ENCODE measurements at places on chromosomes 4 and X.

DNA sequence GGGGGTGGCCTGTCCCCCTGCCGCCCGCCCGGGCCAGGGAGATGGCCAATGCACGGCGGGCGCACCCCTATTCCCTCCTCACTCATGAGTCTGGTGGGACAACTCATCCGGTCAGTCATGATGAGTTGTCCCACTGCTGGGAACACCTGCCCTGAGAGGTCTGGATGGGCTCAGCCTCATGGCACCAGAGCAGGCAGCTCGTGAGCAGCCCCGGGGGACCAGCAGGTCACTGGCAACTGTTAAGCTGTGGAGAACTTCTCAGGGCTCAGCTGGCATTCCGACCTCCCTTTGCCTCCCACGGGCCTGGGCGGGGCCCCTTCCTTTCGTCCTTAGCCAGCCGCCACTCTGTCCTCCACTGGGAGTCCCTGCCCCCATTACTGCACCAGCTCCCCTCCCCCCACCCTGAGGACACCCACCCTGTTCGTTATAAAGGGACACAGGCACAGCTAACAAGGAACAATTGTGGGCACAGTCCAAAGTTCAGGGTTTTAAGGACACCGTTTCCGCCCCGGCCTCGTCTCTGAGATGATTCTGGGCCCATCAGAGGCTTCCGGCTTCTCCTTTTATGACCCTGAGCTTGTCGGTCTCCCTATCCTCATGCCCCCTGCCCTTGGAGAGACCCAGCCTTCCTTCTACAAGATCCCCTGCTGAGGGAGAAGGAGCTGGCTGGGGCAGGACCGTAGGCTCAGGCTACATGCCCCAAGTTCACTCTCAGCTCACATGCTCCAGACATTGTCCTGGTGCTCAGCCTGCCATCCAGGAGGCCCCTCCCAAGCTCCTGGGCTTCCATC is 14.6 kb upstream of the KIAA0232 start:
- no peak for DNase-seq

DNA sequence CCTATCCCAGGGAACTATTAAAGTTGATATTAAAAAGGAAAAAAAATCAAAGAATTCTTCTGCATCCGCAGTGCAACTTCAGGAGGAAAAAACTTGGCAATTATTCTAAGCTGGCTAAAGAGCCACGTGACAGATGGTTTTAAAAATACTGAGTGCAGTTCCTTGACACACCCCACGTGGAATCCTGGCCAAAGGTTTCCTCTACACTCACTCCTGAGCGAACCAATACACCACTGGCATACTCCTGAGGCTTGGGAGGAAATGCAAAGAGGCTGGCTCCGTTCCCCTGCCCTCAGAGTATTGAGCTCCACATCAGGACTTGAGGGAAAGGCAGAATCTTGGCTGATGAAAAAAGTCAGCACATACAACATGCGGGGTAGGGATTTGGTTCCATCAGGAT is 133.8 kb upstream of the ATP6AP2 start:
- DNase-seq: no peak

GRCh38 chr4:108731006-108731405 is 31.8 kb downstream of the ETNPPL start:
- DNase-seq: no peak

GRCh38 chrX:119094819-119095218 is 22.0 kb downstream of the CT47C1 start:
- DNase-seq: no peak

- DNase-seq: no peak
These were observed 342.6 kb downstream of the DTHD1 start for GRCh38 chr4:36624030-36624429.

DNA sequence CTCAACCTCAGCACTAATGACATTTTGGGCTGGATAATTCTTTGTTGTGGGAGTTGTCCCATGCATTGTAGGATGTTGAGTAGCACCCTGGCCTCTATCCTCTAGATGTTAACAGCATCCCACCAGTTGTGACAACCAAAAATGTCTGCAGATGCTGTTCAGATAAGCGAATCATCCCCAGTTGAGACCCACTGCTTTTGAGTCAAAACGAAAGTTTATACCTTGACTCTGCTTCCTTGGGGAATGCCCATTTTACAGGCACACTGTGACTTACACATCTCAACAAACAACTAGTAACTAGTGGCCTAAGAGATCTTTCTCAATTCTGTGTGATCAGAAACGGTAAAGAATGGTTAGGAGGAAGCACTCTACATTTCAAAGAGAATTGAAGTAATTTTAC is 37.0 kb downstream of the SEPSECS start:
- DNase-seq: no peak

DNA sequence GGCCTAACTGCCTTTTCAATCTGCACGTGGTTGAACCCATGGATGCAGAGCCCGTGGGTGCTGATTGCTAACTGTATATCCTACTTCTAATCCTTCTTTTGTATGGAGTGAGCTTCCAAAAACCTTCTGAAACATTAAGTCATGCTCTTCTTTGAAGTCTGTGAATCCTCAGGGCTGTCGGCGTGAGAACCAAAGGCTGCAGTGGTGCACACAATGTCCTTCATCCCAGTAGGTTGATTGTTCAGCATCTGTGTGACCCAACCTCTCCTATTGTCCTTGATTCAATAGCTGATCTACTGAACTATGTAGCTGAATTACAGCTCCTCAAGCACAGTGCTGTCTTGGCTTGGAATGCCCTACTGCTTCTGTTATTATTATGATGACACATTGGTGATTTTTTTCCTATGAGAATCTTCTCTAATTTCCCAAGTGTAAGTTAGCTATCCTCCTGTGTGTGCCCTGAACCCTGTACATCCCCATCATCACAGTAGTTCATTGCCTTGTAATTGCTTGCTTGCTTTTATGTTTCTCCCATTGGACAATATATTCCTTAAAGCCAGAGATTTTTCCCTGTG is 294.6 kb downstream of the TRIML1 start:
- no peak for DNase-seq

DNA sequence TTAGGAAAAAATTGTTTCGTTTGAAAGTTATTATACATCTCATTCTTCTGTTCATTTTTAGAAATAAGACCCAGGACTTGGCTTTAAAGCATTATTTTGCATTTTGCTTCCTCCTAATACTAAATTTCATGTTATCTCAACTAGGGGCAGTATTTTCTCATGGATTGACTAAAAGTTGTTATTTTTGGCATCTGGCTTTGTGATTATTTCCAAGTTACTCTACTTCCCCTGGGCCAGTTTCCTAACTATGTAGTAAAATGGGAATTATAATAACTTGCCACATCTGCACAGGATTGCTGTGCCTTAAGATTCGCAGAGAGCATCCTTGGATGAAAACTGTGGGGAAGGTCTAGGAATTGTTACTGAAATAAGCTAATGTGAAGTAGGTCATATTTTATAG is 3.0 kb downstream of the RBPJ start:
- DNase-seq: no peak

DNA sequence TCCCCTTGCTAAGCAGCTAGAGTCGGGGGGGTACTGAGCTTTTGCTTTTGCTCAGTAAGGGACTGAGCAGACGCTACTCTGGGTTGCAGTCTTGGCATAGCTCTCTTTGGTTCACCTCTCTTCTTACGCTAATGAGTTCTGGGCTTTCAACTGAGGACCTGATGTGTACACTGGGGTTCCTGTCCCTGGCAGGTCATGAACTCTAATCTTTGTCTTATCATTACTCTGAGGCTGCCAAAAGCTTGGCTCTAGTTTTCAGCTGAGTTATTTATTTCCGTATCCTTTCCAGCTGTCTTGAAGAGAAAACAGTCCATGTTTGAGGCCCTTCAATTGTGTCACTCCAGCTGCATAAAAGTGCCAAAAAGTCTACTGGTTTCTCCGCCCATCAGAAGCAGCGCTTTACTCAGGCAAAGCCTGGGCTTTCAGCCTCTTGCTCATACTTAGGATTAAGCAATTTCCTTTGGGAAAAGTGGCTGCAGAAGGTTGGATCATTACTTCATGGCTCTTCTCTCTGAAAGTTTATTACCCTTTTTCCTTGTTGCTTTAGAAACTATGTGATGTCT is 121.0 kb upstream of the STOX2 start:
- DNase-seq: no peak

- no peak for DNase-seq
These were observed 6.6 kb downstream of the NUDT9 start for GRCh38 chr4:87428979-87429378.

- DNase-seq: no peak
These were observed 12.7 kb upstream of the HHIP start for GRCh38 chr4:144633215-144633614.

GRCh38 chr4:72568959-72569718 is at the start of gene ADAMTS3:
Gene ADAMTS3, minus strand, starts transcription at chr4:72569221. Its CDS starts 459 bp downstream, at chr4:72568762.
- DNase-seq: no peak

DNA sequence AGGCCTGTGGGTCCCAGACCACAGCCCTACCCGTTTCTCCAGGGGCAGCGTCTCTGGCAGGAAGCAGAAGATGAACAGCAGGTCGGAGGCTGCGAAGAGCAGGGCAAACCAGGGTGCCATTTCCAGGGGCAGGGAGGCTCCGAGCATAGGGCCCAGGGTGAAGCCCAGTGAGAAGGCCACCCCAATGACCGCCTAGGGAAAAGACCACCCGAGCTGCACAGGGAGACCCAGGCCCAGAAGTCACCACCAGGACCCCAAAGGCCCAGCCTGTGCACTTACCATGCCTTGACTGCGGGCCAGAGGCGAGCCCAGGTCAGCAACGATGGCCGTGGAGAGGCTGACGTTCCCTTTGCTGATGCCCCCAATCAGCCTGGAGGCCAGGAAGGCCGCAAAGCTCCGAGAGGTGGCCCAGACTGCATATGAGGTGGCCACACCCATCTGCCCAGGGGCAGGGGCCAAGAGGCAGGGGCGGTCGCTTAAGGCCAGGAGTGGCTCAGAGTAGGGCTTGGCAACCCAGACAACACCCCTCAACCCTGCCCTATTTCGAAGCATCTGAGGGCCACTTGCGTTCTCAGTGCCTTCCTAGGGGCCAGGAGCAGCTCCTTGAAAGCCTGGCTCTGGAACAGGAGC is 30.8 kb downstream of the NOP14 start:
- DNase-seq: no peak

GRCh38 chr4:89528526-89529133 is 221.0 kb upstream of the GPRIN3 start:
- DNase-seq: no peak

- no peak for DNase-seq
These were observed 44.0 kb upstream of the IGFBP7 start for GRCh38 chr4:57154191-57154590.

- DNase-seq: no peak
These were observed 86.0 kb downstream of the LRP2BP start for GRCh38 chr4:185309770-185310169.

DNA sequence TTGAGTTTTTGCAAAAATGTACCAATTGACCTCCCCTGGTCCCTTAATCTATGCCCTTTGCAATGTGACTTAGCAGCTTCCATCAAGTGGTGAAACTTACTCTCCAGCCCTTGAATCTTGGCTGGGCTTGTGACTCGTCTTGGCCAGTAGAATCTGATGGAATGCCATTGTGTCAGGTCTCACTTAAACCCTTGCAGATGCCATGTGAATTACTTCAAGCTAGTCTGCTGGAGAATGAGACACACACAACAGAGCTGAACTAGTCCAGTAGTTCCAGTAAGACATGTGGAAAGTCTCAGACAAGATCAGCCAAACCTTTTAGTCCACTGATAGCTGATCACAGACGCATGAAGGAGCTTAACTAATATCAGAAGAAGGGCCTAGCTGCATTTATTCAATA is 567.8 kb upstream of the CPEB2 start:
- no peak for DNase-seq

DNA sequence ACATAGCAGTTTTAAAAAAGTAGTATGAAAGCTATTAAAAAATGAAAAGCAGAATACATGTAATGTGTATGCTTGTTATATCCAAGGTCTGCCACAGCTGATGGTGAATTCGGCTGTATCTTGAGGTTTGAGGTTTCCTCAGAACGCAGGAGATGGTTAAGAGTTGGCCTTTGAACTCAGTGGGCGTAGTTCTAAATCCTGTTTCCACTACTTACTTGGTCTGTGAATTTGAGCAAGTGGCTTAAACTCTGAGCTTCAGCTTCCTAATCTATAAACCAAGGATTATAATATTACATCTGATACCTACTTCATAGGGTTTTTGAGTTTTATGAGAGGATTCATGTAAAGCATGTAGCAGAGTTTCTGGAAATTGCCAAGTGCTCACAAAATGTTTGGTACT is 125.2 kb downstream of the STIM2 start:
- DNase-seq: no peak

DNA sequence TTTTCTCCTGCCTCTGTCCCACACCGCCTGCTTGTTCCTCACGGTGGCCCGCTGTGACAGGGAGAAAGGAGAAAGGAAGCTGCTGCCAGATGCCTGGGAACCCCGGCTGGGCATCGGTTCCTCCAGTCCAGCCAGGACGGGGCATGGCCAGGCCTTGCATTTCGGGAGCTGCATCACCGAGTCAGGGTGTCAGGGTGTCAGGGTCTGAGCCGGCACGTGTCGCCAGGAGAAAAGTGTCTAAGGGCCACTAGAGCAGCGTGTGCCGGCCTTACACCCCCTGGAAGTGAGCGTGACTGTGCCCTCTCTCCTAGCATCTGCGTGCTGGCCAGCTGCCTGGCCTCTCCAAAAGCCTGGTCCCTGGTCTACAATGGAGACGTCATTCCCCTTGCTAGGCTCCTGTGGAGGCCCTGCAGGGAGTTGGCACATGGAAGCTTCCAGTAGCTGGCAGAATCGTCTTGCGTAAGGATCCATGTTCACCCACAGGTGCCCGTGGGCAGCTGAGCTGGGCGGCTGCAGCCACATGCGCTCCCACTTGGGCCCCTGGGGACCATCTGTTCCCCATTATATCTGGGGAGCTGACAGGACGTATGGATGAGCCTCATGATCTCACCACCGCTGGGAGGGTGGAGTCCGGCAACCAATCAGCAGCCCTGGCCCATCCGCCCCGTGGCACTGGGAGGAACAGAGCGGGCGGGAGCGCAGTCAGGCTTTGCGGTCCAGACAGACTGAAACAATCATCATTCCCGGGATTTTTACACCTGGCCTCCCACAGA is 39.9 kb upstream of the HMX1 start:
- no peak for DNase-seq

DNA sequence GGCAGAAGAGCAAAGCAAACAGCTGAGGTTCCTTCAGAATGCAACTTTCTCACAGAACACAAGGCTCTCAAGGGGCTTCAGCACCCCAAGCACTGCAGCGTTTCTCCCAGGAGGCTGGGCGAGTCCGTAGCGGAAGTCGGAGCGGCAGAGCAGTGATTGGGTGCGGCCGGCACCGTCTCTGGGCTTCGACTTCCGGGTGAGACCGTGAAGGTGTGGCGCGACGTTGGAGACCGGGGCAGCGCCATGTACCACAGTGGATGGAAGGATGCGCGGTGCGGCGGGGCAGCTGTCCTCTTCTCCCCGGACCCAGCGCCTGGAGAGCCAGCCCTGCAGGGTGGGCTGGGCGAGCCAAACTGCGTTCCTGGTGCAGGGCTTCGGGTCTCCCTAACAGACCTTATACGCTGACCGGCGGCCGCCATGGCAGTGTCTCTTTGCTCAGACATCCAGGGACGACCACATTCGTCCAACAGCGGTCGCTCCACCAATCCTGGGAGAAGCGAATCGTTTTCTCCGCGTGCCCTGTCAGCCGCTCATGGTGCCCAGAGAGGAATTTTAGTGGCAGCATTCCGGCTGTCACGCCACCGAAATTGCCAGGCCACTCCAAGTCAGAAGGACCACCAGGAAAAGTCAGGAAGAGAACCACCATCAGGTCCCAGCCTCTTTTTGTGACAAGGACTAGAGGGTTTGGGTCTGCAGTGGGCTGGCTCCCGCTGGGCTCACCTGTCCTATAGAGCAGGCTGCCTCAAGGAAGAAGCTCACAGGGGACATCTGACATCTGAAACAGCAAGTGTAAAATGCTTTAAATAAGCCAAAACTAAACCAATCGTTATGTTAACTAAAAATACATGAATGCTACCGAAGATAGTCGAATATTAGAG is 20.5 kb downstream of the TRIM61 start:
- peak; percentile 73 for DNase-seq

- DNase-seq: no peak
These were observed 12.1 kb downstream of the BMP2K start for GRCh38 chr4:78788007-78788889.
